ENCODE measurements at places on chromosomes 7 and 10.

DNA sequence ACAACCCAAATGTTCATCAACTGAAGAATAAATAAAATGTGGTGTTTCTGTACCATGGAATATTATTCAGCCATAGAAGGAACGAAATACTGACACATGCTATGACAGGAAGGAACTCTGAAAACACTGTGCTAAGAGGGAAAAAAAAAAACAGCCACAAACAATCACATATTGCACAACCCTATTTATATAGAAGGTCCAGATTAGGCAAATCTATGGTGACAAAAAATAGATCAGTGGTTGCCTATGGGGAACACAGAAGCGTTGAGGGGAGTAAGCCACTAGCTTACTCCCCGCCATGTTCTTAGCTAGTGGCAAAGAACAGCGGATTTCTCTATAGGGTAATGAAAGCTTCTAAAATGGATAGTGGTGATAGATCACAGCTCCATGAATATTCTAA, 198.4 kb downstream of the TPST1 start:
- DNase-seq: no peak

- DNase-seq: no peak
Observed at GRCh38 chr10:92011560-92012214, 88.1 kb downstream of the BTAF1 start.

DNA sequence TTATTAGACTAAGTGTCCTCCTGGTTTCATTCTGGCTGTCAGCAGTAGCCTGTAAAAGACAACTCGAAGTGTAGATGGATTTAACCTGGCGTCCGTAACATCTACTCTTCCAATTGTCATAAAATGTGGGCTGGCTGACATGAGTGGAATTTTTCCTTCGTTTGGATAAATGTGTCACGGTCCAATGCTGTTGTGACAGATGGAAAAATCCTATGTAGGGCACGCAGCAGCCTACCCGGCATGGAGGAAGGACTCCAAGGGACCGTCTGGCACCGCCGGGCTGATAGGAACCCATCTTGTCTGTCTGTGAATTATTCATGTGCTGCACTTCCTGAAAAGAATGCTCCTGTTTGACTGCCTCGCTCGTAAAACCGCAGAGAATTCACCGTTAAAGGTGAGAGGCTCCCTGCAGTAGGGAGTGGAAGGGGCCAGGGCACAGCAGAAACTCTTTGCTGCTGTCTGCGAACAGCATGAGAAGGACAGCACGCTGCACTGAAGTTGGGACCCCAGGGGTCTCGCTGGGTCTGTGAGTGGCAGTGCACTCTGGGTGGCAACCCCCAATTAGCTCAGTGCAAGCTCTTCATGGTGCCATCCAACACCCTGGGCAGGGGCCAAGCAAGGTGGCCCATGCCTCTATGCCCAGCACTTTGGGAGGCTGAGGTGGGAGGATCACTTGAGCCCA, 1.6 kb upstream of the ORAI2 start:
- DNase-seq: no peak

DNA sequence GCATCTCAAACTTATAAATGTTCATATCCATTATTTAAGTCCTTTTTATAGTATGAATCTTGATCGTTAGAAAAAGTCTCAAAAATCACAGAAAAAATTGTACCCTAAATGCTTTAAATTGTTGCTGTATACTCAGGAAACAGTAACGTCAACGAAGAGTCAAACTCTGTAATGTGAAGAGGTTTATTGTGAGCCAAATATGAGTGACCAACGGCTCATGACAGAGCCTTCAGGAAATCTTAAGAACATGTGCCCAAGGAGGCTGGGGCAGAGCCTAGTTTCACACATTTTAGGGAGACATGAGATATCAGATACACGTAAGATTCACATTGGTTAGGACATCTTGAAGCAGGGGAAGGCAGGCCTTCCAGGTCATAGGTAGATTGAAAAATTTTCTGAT, 86.1 kb downstream of the PIP4K2A start:
- no peak for DNase-seq

DNA sequence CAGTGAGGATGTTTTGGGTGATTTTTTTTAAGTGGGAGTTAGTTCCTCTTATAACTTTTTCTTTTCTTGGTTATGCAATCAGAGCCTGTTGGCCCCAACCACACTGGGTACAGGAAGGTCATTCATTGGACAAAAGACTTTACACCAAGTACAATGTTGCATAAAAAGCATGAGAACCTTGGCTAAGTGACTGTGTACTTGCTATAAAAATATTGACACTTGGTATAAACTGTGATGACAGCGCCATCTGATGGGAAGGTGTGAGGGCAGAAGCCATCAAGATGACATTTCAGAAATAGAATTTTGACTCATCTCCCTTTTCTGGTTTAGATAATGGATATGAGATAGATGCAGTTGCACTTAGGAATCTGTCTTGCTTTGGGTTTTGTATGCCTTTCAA, 126.4 kb upstream of the CCDC6 start:
- no peak for DNase-seq

DNA sequence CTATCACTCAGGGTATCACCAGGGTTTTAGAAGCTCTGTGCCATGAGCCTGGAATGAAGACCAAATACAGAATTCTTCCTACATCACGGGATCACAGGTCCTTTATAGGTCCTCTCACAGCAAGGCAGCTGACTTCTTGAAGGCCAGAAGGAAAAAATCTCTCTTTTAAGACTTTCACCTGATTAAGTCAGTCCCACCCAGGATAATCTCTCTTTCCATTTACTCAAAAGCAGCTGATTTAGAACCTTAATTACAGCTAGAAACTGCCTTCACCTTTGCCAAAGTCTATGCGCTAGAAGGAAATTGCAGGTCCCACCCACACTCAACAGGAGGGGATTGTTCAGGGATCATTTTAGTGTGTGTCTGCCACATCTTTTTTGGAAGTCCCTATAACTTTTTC, 135.1 kb downstream of the RAB11FIP2 start:
- DNase-seq: no peak

GRCh38 chr7:99106411-99106810, 37.5 kb downstream of the SMURF1 start:
- DNase-seq: no peak

DNA sequence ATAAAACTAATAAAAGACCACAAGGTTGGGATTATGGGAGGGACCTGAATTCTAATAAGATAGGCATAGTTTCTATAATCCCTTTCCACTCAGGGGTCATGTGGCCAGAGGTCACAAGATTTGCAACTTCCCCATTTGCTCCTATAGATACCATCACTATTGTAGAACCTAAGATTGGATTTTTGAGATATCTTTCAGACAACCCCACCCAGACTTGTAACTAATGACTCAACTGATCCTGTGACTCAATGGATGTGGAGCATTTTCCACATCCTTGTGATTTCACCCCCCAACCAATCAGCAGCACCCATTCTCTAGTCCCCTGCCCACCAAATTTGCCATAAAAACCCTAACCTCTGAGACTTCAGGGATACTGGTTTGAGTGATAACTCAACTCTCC, 51.9 kb upstream of the PIK3AP1 start:
- DNase-seq: no peak

DNA sequence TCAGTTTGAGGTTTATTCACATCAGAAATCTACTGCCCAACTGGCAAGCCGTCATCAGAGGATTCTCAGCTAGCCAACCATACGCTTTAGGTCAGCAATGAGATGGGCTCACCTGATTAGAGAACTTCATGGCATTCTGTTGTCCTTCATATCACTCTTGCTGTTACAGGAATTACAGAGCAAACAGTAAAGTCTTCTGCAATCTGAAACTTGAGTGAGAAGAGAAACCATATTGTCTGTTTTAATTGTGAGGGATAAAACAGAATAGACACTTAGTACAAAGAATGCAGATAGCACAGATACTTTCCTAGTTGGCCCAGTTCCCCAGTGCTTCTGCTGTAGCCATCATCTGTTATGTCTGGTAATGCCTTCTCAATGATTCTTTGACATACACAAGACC, 366.6 kb downstream of the EXOC4 start:
- DNase-seq: no peak

GRCh38 chr10:87723500-87723899, 63.8 kb downstream of the PAPSS2 start:
- no peak for DNase-seq

DNA sequence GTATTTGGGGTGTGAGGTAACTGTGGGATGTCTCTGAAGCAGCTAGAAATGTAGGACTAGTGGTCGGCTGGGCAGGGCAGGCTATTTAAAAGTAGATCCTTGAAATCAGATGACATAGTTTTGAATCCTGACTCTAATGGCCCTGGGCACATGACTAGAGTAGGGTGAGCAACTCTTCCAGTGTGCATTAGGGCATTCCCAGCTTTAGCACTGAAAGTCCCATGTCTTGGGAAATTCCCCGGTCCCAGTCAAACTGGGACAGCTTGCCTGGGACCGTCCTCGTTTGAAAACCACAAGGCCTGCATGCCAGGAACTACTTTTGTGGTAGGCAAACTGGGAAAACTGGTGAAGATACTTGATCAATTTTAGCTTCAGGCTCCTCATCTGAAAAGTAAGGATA, 255.3 kb downstream of the PTEN start:
- no peak for DNase-seq

- DNase-seq: no peak
Observed at GRCh38 chr10:132626019-132626760, 88.6 kb downstream of the INPP5A start.

GRCh38 chr7:124322561-124322960, 289.7 kb upstream of the TMEM229A start:
- DNase-seq: no peak

DNA sequence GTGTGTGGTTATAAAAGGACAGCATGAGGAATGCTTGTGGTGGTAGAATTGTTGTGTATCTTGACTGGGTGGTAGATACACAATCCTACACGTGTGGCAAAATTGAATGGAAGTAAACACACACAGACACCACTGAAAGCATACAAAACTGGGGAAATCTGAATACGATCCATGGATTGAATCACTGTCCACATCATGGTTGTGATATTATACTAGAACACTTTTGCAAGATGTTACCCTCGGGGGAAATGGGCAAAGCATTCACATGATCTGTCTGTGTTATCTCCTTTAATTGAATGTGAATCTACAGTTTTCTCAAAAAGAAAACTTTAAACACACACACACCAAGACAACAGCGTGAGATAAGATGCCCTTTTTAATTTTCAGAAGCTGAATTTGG, 165.2 kb upstream of the CELF2 start:
- DNase-seq: no peak

GRCh38 chr7:114622221-114622620, 207.6 kb downstream of the FOXP2 start:
- DNase-seq: no peak

DNA sequence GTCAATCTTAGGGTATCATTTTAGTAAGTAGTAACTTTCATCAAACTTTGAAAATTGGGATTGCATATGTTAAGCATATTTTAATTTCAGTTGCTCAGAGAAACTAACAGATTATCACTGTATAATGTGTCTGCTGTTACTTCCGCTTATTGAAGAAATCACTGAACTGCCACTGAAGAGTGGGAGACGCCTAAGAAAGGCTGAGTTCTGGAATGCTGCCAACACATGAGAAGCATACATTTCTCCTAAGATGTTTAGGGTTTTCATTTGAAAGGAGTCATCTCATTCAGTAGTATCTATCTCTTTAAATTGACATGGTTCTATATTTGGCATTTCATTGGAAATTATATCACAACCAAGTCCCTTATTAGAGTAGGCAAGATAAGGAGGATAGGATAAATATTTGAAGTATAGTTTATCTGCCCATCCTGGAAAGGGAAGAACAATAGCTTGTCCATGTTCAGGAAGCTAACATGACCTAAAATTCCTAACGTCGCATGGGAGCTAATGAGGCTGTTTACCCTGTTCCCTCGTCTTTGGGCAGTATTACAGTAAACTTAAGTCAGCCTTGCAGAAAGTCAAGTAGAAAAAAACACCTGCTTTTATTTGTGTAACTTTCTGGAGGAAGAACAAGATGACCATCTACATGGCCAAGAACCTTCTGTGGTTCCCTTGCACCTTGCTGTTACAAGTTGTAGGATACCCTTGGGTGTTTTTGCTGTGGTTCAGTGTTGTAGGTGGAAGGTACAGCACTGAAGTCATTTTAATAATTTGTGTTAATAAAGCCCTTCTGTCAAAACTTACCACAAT, 67.3 kb downstream of the NHLRC2 start:
- no peak for DNase-seq

DNA sequence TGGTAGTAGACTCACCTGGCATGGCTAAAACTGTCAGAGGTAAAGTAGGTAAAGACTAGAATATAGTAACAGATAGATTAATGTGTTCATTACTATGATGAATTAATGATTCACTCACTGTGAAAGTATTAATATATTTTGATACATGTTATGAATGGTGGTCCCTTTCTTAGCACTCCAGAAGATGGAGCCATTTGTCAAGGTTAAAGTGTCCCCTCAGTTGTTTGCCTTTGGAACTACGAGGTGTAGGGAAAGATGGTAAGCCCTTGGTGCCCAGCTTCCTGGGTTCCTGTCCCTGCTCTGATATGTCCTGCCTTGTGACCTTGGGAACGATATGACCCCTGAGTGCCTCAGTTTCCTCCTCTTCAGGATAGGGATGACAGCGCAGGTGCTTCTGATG, 49.4 kb downstream of the HTRA1 start:
- no peak for DNase-seq

DNA sequence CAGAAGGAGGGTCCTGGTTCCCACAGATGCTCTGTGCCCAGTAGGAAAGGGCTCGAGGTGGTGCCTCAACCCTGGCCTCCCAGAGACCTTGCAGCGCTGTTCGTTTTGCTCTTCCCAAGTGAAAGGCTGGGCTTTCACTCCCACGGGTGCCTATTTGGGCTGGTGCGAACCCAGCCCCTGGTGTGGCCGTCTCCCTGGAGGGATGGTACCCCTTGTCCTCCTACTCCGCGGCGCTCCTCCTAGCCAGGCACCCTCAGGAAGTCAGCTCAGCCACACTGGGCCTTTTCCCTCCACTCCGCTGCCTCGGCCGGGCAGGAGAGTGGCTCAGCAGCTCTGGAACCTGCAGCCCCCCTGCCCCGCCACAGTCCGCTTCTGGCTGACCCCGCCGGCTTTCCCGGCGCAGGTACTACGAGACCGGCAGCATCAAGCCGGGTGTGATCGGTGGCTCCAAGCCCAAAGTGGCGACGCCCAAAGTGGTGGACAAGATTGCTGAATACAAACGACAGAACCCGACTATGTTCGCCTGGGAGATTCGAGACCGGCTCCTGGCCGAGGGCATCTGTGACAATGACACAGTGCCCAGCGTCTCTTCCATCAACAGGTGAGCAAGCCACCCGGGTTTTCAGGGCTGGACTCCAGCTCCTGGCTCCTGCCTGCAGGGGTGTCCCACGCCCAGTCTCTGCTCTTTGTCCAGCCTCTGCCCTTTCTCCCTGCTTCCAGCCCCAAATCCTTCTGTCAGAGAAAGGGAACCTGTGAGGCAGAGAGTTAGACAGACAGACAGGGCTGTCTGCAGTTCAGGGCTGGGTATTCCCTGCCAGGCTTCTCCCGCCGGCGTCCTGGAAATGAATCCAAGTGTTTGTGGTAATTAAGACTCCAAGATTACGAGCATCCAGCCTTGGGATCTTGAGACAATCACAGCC, 5.2 kb downstream of the PAX2 start:
- no peak for DNase-seq

DNA sequence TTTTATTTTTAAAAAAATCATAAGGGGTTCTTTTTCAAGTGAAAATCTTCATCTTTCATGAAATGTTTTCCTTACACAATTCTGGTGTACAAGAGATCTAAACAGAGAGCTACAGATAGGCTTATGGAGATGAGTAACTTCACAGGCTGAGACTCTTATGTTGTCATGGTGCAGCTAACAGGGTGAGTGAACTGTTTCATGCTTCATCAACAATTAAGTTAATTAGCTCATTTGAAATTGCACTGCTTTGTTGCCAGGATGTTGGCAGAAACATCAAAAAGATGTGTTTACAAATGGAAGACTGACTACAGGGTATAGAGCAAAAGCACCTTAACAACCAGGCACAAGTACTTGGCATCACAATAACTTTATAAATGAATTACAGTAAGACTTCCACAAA, 230.8 kb downstream of the FOXP2 start:
- no peak for DNase-seq

GRCh38 chr7:134692344-134692705, 45.7 kb downstream of the BPGM start:
- DNase-seq: no peak
